ENCODE measurements at places on chromosomes 4 and X.

GRCh38 chrX:16700734-16701133, 11.7 kb downstream of the CTPS2 start:
- no peak for DNase-seq

- peak; percentile 90 for DNase-seq
Measured at GRCh38 chr4:169268951-169269760, 1.6 kb downstream of the SH3RF1 start.

DNA sequence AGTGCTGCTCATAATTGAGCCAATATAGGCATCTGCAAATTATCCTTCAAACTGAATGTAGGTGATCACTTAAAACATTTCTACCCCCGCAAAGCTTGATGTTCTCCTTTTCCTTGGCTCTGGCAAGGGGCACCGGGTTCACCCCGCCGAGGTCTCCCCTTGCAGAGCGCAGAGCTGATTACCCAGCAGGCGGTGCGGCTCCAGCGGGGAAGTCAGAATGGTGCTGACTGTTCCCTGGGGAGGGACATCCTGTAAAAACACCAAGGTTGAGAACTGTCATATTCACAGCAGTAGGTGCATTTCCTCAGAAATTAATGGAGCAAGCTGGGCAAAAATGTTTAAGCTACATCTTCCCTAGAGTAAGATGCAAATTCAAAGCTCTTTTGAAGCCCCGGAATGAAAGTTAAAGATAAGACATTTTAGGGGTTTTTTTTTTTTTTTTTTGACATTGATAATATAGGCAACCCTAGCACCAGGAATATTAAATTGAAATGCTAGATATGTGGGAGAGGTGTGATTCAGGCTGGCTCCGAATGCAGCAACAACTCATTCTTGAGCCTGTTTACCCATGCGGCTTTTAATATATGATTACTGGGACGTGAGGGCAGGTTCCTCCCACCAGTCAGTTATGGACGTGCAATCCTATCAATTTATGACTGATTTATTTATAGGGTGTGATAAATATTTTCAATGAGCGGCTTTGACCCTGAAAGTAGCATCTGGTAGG, 767.3 kb upstream of the TENM3 start:
- peak; percentile 3 for DNase-seq

DNA sequence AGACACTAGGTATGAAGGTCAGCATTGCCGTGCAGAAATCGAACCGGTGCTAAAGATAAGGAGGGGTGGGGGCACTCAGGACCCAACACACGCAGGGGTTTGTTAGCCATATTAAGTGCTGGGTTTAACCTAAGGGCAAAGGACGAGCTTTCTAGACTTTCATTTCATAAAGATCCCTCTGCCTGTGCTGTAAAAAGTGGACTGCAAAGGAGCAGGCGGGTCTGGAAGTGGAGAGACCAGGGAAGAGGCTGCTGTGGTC, 1.3 kb downstream of the CASP3 start:
- no peak for DNase-seq

DNA sequence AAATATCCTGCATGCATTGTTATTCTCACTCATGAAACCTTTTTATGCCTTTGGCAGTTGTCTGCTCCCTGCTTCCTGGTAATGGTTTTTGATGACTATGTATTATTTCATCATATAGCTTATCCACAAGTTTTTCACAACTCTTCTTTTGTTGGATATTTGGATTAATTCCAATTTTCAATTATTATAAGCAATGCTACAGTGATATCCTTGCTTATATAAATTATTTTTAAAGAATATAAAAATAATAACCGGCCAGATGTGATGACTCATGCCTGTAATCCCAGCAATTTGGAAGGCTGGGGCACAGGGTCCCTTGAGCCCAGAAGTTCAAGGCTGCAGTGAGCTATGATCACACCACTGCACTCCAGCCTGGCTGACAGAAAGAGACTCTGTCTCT, 47.0 kb downstream of the ASIC5 start:
- peak; percentile 49 for DNase-seq

GRCh38 chr4:46390355-46391058, 579 bp upstream of the GABRA2 start:
- no peak for DNase-seq

- peak; percentile 42 for DNase-seq
Measured at GRCh38 chr4:1793496-1793840, 375 bp downstream of the FGFR3 start.

- DNase-seq = no peak
Measured at GRCh38 chrX:15749642-15750610, 11.9 kb downstream of the CA5B start.

GRCh38 chrX:129678614-129679195, 23.9 kb upstream of the APLN start:
- no peak for DNase-seq

- DNase-seq = no peak
Measured at GRCh38 chr4:57832083-57832482, 721.9 kb upstream of the IGFBP7 start.

GRCh38 chr4:683982-684622, 4.8 kb downstream of the SLC49A3 start:
- DNase-seq = peak; percentile 86

DNA sequence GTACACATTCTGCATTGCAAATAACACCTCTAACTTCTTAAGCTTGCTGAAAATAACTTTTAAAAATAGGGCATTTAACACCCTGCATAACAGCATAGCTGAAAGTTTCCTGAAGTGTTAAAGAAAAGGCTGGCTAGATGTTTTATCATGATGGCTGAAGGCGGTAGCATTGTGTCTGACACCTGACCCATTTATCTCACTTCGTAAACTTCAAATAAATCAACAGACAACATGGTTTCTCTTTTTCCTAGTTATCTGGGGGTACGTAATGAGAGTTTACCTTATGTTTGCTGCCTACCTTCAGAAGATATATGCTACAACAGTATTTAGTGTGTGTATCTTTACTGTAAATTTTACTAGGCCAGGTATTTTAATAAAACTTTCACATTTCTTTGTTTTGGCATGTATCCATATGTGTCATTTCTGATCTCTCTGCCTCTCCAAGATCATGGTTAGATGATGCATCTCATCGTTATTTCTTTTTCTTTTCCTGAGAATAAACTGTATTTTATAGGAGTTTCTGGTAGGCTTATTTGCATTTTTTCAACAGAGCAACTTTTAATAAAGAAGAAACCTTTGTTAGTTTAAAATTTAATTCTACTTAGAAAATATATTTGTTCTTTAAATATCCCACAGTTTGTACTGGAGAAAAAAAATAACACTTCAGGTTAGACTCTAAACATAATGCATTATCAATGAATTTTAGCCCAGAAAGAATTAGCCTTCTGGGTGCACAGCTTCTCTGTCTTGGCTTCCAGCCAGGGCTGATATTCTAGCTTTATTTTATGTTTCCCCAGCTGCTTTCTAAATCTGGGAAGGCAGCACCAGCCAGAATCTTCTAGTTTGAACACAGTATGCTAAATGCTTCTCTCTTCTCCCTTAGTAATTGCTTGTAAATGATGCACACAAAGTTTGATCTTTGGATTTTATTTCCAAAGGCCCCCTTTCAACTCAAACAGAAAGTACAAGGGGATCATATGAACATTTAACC, 2.9 kb downstream of the NDST4 start:
- DNase-seq = peak; percentile 54

GRCh38 chrX:135295238-135295943, 13.9 kb upstream of the ETDC start:
- DNase-seq = peak; percentile 55

DNA sequence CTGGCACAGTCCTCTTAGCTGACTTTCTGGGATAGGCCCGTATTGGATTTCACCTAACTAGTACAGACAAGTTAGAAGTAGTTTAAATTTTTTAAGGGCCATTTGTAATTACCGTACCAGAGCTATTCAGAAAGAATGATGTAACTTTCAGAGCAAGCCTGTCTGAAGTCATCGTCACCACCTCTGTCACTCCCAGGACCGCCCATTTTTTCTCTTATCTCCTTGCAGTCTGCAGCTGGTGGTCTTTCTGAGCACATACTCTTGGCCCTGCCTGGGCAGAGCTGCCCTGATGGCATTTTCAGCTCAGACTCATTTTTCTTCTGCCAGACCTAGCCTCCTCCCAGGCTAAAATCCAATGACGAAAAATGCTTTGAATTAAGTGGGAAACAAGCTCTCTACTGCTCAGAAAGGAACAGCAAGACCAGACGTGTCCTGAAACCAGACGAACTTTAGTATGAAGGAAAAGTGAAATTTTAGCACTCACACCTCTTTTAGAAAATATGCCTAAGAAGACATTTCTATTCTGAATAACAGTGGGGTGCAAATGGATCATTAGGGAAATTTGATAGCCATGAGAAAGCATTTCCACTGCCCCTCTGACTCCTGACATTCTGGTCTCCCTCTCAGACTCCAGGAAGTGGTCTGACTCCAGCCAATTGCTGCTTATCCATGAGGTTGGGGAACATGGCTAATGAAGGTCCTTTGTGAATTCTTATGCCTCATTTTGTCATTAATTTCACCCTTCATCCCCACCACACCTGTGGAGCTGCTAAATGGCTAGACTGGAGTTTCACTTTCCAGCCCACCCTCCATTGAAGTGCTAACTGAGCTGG, 162.4 kb upstream of the GYPA start:
- DNase-seq = no peak

GRCh38 chr4:101678180-101678579, 112.3 kb upstream of the BANK1 start:
- DNase-seq = no peak

DNA sequence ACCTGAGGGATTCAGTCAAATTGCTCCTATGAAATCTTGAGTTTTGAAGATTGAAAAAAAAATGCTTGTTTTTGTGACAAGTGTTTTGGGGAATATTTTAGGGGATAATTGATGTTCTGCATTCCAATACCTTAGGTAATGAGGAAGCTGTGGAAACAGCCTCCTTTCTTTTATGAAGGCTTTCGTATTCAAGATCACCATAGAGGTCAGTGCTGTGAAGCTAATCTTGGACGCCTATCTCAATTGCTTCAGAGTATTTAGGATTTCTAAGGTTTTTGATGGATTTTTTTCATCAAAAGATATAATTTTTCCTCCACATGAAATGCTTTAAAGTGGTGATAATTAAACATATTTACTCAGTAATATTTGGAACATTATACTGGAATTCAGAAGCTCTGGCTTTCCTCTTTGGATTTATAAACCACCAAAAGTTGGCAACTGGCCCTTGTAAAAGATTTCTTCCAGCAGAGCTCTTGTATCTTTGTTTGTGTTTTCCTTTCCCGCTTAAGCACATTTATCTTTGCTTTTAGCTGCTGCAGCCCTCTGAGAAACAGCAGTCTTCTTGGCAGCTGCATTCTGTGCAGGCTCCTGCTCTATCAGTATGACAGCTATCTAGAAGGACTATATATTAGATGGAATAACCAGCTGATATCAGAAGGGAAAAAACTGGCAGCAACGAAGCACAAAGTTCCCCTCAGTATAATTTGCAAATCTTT, 63.7 kb downstream of the HMGB2 start:
- DNase-seq = peak; percentile 74

GRCh38 chr4:172393220-172393619, 580.0 kb downstream of the GALNTL6 start:
- DNase-seq = no peak

DNA sequence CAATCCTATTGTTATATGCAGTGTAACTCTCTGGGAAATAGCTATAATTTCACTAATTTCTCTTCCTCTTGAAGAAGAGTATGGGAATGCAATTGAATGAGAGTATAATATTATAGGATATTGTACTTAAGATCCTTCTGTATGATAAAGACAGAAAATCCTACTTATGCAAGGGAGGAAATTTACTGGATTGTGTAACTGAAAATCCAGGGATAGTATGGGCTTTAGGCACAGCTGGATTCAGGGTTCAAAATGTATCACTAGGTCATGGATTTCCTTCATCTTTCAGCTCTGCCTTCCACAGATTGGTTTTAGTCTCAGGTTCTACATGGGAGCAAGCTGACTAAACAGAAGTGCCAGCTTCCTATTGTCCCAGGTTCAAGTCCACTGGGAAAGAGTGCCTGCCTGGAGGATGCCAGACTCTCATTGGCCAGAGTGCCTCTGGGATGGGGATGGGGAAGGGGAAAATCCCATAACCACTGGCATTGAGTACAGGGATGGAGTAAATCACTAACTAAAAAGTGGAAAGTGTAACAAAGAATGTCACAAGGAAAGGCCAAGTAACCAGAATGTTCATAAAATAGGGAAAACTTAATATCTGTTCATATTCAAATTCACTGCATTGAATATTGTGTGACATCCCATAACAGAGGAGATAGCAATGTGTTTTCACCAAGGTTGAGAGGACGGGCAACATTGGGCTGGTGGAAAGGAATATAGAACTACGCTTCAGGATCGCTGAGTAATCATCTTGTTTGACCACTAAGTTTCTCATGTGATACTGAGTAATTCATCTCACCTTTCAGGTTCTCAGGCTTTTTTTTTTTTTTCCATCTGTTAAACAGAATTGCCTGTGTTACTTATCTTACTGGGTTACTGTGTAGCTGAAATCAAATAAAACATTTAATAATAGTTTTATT, 75.7 kb downstream of the ANXA3 start:
- DNase-seq = no peak

- DNase-seq = peak; percentile 84
Measured at GRCh38 chrX:46912098-46912602, at the start of gene JADE3. TSS of gene JADE3 (plus strand) at chrX:46912421. CDS start at chrX:46984895, 72,474 bp downstream.

DNA sequence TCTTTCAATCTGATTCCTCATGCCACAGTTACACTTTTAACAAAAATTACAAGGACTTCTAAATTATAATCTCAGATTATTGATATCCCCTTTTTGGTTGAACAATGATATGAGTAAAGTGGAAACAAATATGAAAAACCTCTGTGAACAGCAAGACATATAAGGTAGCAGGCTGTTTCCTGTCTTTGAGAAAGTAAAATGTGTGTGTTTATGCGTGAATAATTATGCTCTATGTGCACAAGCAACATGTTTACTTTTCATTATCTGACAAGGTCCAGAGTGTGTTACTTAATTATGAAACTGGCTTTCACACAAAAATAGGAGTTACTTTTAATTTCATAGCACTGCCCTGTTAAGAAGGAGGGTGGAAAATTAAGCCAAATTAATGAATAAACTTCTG, 43.1 kb downstream of the DDIT4L start:
- no peak for DNase-seq

DNA sequence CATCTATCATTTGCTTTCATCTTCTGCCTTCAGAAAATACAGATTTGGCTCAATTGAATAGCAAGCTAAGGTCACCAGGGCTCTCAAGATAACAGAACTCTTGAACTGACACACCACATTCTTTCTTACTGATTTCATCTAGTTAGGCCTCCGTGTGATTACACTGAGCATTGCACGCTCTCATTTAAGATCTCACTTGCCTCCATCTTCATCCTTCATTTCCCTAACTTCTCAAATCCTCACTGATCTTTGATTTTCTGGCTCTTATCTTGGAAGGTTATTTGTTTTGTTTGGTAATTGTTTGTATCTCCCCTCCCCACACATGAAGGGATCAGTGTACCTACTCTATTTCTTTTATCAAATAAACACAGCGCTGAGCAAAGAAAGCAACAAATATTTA, 47.7 kb downstream of the MANBA start:
- DNase-seq = peak; percentile 42
